ENCODE measurements at places on chromosomes 13 and 19. TPM values are rescaled to one million over a fixed set of nuclear protein-coding genes. Genes with fewer than 3 reads are reported as not detected.

Gene INSL3
- 4.0 TPM for total RNA-seq

Gene PPM1N
- 5.0 TPM for total RNA-seq

- DNase-seq: peak; percentile 56
Measured at GRCh38 chr19:39996218-39996810, 546 bp upstream of the ZNF546 start.

GRCh38 chr19:13932911-13933393 is 5.3 kb downstream of the PODNL1 start:
- no peak for DNase-seq

DNA sequence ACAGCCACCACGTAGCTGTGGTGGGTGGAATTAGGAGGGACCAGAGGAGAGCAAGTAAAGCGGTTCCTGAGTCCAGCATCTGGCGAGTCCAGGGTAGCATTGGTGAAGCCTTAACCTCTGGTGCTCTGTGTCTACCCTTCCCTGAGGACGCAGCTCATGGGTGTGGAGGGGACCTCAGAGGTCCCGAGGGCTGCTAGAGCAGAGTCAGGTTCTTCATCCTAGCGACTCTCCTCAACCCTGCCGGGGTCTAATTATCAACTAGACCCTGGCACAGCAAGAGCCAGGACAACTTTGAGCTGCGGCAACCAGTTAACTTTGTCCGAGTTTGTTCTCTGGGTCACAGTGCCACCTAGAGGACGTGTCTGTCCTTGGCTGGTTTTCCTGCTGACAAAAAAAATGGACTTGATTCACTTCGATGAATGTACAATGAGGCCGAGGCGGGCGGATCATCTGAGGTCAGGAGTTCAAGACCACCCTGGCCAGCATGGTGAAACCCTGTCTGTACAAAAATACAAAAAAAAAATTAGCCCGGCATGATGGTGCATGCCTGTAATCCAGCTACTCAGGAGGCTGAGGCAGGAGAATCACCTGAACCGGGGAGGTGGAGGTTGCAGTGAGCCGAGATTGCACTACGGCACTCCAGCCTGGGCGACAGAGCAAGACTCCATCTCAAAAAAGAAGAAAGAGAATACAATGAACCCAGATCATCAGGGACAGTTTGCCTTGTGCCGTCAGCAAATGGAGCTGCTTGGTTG is 25.0 kb downstream of the TSSK6 start:
- peak; percentile 70 for DNase-seq

DNA sequence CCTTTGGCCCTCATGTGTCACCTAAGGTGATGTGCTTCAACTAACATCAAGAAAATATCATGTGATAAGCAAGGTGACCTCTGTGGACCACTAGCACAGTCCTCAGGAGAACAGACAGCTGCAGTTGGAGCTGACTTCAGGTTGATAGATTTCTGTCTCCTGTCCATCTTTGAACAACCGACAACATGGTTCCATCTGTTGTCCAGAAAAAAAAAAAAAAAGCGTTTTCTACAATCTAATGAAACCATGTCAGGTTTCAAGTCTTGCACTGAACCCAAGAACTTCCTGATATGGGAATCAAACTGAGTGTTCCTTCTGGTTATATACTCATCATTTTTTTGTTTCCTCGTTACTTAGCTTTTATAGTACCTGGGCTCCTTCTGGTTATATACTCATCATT is 75.7 kb downstream of the LHFPL6 start:
- DNase-seq: no peak
